ENCODE measurements at places on chromosomes 5 and 9.

DNA sequence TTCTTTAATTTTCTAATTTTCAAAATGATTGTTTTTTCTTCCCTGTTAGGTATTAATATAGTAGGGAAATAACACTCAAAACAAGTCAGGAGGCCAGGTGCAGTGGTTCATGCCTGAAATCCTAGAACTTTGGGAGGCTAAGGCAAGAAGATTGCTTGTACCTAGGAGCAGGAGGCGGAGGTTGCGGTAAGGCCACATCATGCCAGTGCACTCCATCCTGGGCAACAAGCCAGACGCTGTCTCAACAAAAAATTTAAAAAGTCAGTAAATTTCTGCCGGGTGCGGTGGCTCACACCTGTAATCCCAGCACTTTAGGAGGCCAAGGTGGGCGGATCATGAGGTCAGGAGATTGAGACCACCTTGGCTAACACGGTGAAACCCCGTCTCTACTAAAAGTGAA lies 10.2 kb upstream of the CDK7 start:
- DNase-seq: no peak

DNA sequence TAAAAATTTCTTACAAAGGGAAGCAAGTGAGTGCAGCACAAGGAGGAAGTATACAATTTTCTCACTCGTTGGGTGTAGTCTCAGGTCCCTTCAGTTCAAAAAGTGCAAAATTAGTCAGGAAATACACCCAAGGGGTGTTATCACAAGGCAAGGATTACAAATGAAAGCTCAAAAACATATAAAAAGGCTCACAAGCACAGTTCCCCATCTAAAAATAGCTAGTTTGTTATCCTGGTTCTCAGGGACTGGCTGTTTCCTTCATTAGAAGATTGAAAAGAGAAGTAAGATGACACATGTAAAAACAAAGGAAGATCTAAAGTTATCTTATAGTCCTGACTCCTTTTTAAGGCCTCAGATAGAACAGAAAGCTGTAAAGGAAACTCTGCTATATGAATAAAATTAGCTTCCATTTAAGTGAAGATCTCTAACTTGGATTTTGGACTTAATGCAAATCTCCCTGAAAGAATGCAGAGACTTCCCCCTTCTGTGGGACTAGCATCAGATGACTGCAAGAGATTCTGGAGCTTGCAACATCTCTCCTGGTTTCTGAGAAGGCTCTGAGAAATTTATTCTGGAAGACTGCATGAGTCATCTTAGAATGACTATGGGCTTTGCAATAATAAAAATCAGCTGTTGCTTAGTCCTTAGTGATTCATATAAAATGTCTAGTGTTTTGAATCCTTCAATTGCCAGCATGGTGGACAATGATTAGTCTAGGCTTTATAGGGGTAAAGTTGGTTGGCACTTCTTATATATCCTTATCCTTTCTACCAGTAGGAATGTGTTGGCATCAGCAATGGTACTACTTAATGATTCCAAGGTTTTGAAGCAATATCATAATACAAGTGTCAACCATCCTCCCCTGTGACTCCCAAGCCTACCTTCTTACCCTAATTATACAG lies 25.4 kb downstream of the DAB2 start:
- DNase-seq: no peak

- DNase-seq: no peak
These were observed 67.6 kb upstream of the LHFPL2 start for GRCh38 chr5:78716206-78716605.

DNA sequence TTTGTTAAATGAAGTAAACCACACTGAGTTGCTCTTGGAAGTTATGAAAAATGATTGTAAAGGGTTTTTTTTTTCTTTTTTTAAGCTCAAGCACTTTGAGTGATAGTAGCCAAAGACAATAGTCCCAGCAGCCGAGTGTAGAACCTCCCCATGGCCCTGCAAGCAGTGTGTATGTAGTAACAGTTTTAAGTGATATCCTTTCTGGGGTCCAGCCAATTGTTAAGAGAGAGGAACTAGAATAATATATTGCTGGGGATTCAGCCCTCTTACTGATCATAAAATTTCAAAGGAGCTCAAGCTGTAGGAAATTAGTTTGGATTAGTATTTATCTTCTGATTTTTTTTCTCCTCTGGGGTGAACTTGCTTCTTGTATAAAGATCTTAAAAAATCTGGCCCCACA lies 43.2 kb downstream of the NPR3 start:
- DNase-seq: no peak

- DNase-seq: no peak
These were observed 1.1 kb upstream of the STK10 start for GRCh38 chr5:172188893-172189692.

DNA sequence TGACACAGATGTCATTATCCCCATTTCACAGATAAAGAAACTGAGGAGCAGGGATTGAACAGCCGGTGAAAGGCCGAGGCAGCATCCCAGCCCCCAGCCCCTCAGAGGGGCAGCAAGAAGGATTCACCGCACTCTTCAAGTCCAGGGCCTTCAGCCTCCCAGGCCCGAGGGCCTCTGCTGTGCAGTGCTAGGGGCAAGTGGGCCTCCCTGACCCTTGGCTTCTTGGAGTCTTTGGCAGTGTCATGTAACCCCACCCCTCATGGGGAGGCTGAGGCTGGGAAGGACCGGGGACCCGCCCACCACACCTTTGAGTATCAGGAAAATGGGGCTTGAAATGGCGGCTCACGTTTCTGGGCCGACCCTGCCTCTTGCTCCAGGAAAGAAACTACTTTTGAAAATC lies 28.7 kb upstream of the RXRA start:
- no peak for DNase-seq

GRCh38 chr5:72408603-72409002 lies 88.4 kb downstream of the PTCD2 start:
- no peak for DNase-seq

GRCh38 chr9:138120511-138121437 lies 243.2 kb downstream of the CACNA1B start:
- DNase-seq: no peak

GRCh38 chr5:142664636-142665035 lies 21.3 kb downstream of the FGF1 start:
- no peak for DNase-seq

Measured in right atrium auricular region (tissue), 2 donors.